ENCODE measurements at places on chromosomes 7 and 10.

GRCh38 chr7:15603124-15603523 lies 41.3 kb upstream of the AGMO start:
- DNase-seq: no peak

DNA sequence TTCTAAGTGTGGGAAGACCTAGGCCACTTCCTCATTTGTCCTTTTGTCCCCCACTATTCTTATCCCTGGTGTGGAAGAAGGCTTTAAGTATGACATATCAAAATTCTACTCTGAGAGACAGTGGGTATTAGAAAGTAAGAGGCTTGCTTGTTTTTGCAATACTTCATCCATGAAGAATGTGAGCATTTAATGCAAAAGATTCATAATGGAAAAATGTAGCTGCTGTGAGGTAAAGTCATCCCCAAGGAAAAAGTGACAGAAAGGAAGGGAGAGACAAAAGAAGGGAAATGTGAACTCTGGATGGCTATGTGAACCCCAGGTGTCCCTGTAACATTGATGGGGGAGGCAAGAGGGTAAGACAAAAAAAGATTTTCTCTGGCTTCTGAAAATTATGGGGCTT lies 607.5 kb downstream of the SORCS1 start:
- no peak for DNase-seq

DNA sequence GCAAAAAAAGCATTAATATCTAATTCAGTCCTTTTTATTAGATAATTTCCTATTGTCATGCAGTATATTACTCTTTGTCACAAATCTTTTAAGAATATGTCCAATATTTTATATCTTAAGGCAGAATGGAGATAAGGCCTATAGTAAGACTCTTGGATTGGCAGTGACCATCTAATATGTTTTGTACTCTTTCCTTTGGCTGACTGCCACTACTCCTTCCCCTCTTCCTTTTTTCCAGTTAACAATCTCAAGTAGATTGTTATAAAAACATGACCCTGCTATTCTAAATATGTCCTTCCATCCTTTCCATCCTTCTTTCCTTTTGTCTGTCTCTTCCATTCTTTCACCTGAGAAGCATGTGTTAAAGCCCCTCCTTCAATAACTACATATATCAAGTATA lies 92.8 kb upstream of the TMEM168 start:
- no peak for DNase-seq

DNA sequence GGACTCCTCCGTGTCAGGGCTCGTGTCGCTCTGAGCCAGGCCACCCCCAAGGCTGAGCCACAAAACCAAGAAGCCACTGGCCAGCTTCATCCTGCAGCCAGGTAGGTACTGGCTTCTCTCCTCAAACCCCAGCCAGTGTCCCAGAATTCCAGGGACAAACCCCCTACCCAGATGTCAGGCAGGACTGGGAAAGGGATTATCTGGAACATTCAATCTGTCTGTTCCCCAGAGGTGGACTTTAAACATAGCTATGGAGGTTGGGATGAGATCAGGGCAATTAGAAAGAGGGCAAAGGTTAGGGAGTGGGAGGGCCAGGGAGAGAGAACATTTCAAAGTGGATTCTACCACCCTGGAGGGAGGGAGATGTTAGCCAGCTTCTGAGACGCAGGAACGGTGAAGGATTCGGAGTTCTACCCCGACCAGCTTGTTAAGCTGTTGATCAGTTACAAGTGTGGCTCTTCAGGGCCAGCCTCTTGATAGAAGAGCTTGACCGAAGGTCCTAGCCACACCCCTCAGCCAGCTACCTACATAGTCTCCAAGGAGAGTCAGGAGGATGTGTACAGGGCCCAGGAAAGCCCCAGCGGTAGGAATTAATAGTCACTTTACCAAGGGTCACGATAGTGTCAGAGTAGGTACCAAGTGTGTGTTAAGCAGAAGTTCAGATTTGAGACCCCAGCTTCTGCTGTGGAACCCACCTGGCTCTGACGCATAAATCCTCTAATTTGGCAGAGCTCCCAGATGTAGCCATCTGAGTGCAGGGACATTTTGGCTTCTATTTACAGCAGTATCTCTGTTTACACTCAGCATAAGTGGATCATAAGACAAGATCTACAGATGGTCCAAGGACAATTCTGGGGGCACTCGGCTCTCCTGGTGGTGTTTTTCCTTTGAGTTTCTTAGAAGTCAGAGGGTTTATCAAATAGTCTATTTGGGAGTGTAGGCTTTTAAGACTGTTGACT lies at the start of gene PLA2G12B:
PLA2G12B (minus strand) TSS at position 211 of the 959 bp plus-strand sequence; CDS start at position 90, 121 bp downstream.
- DNase-seq: no peak

DNA sequence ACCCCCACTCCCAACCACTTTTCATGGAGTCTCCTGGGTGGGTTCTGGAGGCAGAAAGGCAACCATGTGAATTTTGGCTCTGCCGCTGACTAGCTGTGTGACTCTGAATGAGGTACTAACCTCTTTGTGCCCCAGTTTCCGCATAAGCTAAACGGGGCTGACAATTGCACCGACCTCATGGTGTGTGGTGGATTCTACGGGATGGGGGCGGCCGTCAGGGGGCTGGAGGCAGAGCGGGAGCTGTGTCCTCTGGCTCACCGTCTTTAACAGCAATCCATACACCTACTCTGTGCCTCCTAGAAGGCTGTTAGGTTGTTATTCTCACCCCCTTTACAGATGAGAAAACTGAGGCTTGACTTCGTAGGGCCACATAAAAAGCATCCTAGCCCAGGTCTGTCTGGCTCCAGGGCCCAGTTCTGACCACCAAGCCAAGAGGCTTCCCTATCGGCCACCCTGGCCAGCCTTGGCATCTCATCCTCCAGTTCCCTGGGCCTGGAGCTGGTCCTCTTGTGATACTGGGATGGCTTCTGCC lies 4.3 kb upstream of the SLC29A3 start:
- DNase-seq: no peak

GRCh38 chr7:103656221-103656620 lies 210.2 kb upstream of the SLC26A5 start:
- DNase-seq: no peak

- DNase-seq: no peak
These were observed 6.7 kb upstream of the MGAM2 start for GRCh38 chr7:142104550-142105527.

- DNase-seq: no peak
These were observed 59.8 kb downstream of the BTAF1 start for GRCh38 chr10:91983416-91983815.

GRCh38 chr10:108598320-108598695 lies 1325.0 kb downstream of the XPNPEP1 start:
- DNase-seq: no peak

- DNase-seq: no peak
These were observed 8.9 kb upstream of the AKR1C2 start for GRCh38 chr10:5012595-5012994.

DNA sequence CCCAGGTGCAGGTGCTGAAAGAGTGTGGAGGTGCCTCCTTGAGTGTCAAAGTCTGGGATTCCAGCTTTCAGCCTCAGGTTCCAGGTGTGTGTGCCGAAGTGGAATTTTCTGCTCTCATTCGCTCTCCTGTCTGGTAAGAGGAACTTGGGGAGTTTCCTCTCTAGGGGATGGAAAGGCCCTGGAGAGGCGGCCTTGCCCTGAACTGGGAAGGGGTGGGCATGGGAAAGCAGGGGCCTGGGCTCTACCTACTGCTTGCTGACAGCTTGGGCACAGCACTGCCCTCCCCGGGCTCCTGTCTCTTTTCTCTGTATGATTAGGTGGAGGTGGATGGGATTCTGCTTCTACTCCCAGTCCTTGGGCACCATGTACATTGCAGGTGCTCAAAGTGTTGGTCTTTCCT lies 192.8 kb downstream of the ZNF716 start:
- DNase-seq: no peak

DNA sequence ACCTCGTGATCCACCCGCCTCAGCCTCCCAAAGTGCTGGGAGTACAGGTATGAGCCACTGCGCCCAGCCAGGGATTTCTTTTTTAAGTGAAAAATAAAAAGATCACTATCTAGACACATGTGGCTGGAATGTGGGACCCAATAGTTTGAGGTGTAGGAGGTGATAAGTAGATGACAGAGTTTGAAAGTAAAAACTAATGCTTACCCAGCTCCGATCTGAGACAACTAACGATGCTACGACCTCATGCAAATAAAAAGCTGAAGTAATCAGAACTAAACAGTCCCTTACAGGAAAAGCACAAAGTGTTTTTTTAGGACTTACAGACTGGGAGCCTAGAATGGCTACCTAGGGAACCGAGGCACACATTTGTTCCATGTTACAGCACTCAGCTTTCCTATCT lies 23.0 kb downstream of the PCGF6 start:
- no peak for DNase-seq

Measured in brain microvascular endothelial cell (primary cell).